ENCODE measurements at places on chromosomes 2 and 18. TPM values are rescaled to one million over a fixed set of nuclear protein-coding genes. Genes with fewer than 3 reads are reported as not detected.

GRCh38 chr18:24019641-24020331 is 5.2 kb downstream of the TTC39C start:
- no peak for DNase-seq

DNA sequence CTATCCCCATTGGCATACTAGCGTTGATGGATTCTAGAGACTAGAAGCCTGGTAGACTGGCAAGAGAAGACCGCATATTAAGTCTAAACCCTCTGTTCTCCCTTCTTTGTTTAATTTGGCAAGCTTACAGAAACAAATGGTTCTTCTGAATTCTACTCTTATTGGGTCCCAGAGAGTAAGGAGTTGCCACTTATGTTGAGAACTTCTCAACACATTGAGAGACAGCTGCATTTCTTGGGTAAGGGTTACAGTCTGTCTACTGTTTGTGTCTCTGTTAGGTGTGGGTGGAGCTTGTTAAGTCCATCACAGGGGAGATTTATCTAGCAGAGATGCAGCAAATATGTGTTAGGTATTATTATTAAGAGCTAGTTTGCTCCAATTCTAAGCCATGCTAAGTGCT is 435.8 kb upstream of the MEIS1 start:
- no peak for DNase-seq

GRCh38 chr18:36811430-36811829 is 17.4 kb downstream of the TPGS2 start:
- DNase-seq, result no peak

DNA sequence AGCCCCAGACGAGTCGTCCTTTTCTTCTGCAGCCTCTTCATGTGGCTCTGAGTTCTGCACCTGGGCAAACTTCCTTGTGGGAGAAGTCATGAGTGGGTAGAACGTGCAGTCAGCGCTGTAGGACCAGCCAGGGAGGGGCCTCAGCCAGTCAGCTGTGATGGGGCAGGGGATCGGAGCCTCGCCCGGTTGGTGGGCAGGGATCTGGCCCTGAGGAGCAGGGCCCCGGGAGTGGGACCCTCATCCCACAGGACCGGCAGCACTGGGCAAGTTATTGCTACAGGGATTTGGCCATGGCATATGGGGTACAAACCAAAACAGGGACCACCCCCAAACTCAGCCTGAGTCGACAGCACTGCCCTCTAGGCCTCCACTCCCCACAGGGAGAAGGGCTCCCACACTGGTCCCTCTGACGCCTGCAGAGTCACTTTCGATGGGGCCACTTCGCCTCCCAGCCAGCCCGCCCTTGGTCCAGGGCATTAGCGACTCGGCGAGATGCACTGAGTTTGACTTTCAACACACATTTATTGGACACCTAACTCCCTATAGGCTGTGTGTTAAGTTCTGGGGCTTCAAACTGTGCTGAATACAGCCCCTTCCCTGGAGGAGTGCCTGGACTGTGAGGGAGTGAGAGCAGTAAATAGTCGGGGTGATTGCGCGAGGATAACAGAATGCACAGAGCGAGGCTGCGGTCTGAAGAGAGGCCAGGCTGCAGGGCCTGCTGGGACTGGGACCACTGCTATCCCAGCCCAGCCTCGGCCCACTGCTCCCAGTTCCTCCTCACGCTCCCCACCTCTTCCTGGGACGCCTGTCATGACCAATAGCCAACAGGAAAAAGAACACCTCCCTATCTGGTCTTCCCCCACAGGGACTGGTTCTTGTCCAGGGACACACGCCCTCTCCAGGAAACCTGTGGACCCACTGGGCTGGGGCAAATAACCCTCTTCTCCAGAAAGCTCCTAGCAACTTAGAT is 55.9 kb downstream of the SDC1 start:
- DNase-seq, result no peak

NYAP2 gene
- total RNA-seq, result not detected

GRCh38 chr2:165790466-165790865 is 3.6 kb downstream of the GALNT3 start:
- no peak for DNase-seq

All from heart right ventricle (tissue), 16 donors.